Stimulated activated memory B cell treated with anti-CD40 and anti-IgM and Interleukin-4, amounts not matched to agents 10 μg/mL and 1 μg/mL and 100 μg/mL, for 72 hours (primary cell): ENCODE measurements at places on chromosomes 11 and 22.

- ATAC-seq = peak; percentile 60
Measured at GRCh38 chr11:66727282-66728037, 1.6 kb downstream of the SPTBN2 start.

GRCh38 chr22:36171941-36172340, 11.4 kb upstream of the APOL3 start:
- no peak for ATAC-seq

GRCh38 chr11:95086836-95087570, 2.6 kb upstream of the ENDOD1 start:
- ATAC-seq = no peak

GRCh38 chr11:59708537-59708936, 5.1 kb downstream of the OR10V1 start:
- no peak for ATAC-seq

DNA sequence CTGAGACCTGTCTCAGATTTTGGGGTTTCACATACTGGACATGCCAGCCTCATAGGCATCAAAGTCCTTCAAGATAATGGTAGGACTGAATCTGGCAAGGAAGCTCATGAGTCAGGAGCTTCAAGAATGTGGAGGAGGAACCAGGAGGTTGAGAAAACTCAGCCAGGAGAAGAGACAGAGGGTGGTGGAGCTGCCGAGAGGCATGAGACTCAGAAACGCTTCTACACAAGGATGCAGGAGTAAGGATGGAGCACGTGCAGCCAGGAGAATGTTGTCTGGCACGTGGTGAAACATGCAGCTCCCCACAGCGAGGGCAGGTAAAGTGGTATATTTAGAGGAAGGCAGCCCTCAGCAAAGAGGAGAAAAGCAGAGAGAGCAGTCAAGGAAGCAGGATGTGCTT, 148.7 kb upstream of the ISX start:
- no peak for ATAC-seq

DNA sequence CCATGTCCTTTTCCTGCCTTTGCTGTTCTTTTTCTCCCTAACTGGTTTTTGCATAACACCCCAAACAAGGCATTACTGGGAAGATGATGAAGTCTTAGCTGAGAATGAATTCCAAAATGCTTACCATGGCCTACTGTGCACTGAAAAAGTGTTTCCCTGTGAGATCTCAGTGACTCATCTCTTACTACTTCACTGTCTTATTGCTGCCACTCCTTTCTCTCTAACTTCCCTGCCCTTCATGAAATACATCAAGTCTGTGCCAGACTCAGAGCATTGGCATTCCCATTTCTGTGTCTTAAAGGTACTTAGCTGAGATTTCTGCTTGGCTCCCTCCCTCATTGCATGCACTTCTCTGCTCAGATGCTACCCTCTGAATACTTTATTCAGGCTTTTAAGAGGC, 49.1 kb upstream of the MUC15 start:
- no peak for ATAC-seq

- no peak for ATAC-seq
Measured at GRCh38 chr11:19740586-19740985, 27.9 kb downstream of the NAV2 start.

- no peak for ATAC-seq
Measured at GRCh38 chr11:78355309-78355705, 62.3 kb downstream of the GAB2 start.

GRCh38 chr22:48498526-48499331, 1328.9 kb downstream of the BRD1 start:
- ATAC-seq = no peak

DNA sequence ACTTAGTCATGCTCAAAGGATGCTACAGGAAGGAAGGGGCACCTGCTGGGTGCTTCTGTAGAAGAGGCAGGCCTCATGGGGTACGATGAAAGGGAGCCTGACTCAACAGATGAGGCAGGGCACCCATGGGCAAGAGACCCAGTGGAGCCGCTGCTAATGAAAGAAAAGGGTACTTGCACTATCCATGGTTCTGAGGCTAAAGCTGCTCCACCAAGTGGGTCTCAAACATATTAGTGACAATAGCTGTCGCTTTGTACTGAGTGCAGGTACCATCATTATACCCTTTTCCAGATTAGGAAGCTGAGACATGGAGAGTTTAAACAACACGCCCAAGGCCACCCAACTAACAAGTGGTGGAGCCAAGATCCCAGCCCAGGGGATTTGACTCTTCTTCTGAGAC, 127.5 kb upstream of the SERPIND1 start:
- no peak for ATAC-seq

DNA sequence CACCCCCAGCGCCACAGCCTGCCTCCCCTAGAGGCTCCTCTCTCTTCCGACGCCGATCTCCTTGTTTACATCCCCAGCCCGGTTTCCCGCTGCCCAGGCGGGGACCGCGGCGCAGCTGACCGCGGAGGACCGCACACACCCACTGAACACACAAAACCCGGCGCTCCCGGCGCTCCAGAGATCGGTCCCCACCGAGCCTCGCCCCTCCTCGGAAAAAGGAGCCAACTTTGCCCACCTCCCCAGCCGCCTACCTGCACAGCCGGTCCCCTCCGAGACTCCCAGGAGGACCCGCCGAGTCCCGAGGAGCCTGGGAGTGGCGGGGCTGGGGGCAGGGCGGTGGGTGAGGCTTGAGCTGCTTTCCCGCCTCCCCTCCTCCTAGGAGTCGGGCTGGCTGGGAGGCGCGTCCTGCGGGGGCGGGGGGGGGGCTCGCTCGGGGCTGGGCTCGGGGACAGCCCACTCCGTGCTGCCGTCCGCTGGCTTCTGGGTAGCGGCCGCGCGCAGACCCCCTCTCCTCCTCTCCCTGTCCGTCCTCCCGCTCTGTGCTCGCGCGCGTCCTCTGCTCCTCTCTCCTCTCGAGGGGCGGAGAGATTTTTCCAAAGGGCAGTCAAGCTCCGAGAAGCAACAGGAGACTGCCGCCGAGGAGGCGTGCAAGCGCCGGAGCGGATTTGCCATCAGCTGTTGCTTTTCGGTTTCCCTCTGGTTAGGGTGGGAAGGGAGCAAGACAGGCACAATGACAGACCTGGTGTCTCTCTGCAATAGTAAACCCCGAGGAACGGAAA, at the start of gene FXYD6:
FXYD6 (minus strand) TSS at position 318 of the 779 bp plus-strand sequence. CDS start 33,882 bp downstream, outside the sequence.
- no peak for ATAC-seq

- ATAC-seq = no peak
Measured at GRCh38 chr11:120775986-120776951, 247.6 kb upstream of the TBCEL start.

- ATAC-seq = no peak
Measured at GRCh38 chr11:100734743-100735527, 47.8 kb downstream of the ARHGAP42 start.

DNA sequence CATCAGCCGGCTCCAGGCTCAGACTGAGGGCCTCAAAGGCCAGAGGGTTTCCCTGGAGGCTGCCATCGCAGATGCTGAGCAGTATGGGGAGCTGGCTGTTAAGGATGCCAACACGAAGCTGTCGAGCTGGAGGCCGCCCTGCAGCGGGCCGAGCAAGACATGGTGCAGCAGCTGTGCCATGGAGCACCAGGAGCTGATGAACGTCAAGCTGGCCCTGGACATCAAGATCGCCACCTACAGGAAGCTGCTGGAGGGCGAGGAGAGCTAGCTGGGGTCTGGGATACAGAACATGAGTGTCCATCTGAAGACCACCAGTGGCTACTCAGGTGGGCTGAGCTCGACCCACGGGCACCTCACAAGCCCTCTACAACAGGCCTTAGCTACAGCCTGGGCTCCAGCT, 4.0 kb upstream of the SCUBE2 start:
- ATAC-seq = no peak

GRCh38 chr11:75031224-75031753, 42.6 kb downstream of the NEU3 start:
- no peak for ATAC-seq

DNA sequence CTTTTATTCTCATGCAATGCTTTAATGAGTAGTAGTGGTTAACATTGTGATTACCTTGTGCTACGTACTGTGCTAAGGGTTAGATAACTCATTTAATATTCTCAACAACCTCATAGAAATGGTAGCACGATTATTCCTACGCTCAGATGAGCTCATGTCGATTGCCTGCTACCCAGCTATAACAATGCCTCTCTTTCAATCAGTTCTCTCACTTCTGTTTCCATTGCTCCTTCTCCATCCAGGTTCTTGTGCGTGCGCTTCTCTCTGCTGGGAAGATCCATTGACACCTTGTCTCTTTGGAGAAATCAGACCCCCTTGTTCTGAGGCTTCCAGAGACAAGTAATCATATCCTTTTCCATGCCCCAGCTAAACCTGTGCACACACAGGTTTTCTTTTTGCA, 120.8 kb downstream of the NECTIN1 start:
- ATAC-seq = no peak

GRCh38 chr22:40463683-40464082, 93.3 kb downstream of the SGSM3 start:
- ATAC-seq = peak; percentile 74

DNA sequence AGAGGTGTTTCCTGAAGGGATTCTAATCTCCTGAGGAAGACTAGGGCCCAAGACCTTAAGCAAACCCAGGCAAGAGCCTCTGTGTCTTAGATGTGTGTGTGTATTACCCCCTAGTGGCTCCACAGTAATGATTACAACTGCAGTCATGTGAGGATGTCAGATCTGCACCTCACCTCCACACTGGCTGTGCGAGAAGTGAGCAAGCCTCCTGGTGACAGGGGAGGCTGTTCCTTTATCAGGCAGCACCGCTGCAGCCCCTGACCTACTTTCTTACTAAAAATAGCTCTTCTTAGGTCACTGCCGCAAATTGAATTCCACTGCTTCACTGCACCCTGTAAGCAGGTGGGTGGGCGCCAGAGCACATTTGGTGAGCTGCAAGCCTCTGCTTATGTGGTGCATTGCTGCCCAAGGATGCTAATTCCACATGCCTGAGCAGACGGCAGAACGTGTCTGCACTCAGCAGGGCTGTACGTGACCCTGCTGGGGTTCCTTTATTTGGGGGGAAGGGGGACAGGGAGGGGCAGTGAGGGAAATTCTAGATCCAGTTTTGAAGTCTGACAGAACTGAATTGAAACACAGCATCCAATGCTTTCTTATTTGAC, 112.4 kb downstream of the KCNC1 start:
- ATAC-seq = no peak

- peak; percentile 48 for ATAC-seq
Measured at GRCh38 chr11:84193706-84194105, 907.5 kb upstream of the CCDC90B start.

DNA sequence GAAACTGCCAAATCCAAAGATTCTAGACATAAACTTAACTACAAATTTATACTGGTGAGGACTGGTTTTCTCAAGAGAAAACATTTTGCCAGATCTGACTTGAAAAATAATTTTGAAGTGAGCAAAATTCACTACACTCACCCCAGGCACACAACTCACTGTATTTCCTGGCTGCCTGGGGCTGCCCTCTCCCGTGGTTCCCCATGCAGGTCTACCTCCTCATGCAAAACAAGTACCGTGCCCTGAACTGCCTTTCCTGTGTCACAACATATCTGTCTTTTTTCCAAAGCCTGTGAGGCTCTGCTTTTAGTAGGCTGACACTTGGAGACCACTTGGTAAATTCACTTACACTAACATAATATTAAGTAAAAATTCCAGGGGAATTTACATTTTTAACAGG, 76.4 kb downstream of the LIF start:
- ATAC-seq = no peak

DNA sequence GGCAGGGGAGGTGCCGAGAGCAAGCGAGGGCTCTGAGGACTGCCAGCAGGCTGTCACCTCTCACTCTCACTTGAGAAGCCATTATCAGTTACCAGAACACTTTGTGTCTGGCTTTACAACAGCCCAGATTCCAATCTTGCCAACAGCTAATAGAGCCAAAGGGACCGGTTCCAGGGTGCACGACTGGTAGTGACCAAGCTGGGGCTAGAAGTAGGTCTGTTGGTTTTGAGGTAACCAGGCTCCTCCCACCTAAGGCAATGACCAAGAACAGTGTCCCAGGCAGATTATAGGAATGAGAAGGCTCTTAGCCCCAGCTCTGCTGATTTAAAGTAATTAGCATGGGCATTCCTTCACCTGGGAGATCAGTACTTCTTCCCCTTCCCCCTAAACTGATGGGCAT, 7.2 kb upstream of the IL10RA start:
- no peak for ATAC-seq

DNA sequence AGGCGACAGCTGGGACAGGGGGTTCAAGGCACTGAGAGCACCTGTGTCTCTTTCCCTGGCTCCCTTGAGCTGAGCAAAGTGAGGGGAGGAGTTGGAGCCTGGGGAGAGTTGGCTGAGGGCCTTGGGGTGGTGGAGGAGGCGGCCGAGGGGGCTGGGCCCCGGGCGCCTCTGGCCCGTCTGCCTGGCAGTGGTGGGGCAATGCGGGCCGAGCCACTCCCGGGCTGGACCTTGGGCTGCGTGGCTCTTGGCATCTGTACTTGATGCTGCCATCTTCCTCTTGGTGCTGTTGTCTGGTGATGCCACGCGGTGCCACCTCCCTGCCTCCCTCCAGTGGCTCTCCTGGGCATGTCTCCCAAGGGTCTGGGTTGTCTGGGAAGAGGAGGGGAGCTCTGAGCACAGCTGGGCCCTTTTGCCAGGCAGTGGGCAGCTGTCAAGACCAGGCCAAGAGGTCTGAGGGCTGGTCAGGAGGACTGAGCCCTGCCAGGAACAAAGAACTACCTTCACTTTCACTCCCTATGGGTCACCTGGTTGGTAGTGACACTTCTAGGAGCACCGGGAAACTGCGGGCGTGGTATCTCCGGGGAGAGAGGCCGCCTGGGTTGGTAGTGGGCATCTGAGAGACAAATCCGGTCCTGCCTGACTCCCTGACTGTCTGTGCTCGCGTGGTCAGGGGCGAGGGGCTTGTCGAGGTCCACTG, 1.3 kb downstream of the GRIK4 start:
- ATAC-seq = no peak

DNA sequence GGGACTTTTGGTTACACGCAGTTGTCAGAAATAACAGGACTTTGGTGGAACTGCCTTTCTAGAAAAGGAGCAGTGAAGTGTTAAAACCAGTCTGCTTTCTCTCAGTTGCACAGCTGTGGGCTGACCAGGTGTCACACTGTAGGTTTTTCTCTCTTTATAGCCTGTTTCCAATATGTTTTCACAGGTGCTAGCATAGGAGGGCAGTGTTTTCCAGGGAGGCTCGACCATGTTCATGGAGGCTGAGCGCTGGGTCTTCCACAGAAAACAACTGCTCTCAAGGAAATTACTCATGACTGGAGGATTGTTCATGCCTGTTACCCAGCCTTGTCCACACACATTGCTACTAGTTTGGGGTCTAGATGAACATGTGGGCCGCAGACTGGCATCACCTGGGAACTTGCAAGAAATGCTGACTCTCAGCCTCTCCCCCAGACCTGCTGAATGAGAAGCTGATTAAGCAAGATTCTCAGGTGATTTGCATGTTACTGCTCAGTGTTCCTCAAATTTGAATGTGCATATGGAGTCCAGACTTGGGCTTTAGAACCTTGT, 157.7 kb downstream of the MAML2 start:
- ATAC-seq = peak; percentile 80

- no peak for ATAC-seq
Measured at GRCh38 chr11:116043857-116044256, 539.6 kb upstream of the CADM1 start.

GRCh38 chr11:122399375-122399774, 256.1 kb upstream of the UBASH3B start:
- peak; percentile 67 for ATAC-seq
